ENCODE measurements at places on chromosomes 4 and X. TPM values are rescaled to one million over a fixed set of nuclear protein-coding genes. Genes with fewer than 3 reads are reported as not detected.
A peak's percentile ranks its signal among the peaks of the same experiment; 100 is the strongest.

TECRL gene
- not detected for total RNA-seq

NR0B1 gene
- total RNA-seq = 0.78 TPM

MAGEA10 gene
- total RNA-seq = not detected

GUCY1B1 gene
- total RNA-seq = 9.6 TPM

NUDT10 gene
- 1.0 TPM for total RNA-seq

- H3K36me3 ChIP-seq = no peaks in the 10 kb centered on the region
- H3K27me3 ChIP-seq = no peaks in the 10 kb centered on the region
- H3K4me1 ChIP-seq = no peaks in the 10 kb centered on the region
Measured at GRCh38 chr4:55303760-55304165, 42.3 kb upstream of the SRD5A3 start.

DNA sequence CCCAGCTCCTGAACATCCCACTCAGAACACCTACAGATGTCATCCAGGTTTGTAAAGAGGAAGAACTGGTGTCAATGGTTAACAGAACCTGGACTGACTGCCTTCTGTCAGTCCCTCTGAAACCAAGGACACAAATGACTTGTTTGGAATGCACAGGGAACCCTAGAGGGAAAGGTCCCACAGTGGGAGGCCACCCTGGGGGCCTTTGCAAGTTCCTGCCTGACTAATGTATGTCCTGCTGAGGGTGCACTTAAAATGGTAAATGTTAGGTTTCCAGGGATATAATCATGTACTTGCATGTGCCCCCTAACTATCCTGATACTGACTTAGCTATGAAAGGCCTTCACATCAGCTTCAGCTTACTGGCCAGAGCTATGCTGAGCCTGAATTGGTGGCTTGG lies 15.0 kb upstream of the XAGE2 start:
- H3K36me3 ChIP-seq = no peaks in the 10 kb centered on the region
- no peak overlapping the region for H3K27ac ChIP-seq
- no peak for DNase-seq
- H3K4me3 ChIP-seq = no peak overlapping the region

DNA sequence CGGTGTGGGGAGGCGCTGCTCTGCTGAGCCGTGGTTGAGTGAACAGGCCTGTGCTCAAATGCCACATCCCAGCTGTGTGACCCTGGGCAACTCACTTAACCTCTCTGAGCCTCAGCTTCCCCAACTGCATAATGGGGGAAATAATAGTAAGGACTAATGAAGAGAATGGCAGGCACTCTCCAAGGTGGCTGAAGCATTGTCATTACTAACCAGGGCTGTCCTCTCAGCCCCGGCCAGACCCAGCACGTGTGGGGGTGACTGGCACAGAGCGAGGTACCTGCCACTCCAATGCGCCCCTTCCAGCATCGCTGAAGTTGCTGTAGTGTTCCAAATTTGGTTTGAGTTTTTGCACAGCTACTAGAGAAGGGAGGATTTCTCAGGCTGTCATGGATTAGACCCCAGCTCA lies 80.0 kb downstream of the ABLIM2 start:
- H3K4me3 ChIP-seq = no peak overlapping the region
- DNase-seq = no peak
- H3K36me3 ChIP-seq = no peaks in the 10 kb centered on the region
- H3K27ac ChIP-seq = no peak overlapping the region
- H3K4me1 ChIP-seq = no peaks in the 10 kb centered on the region

DNA sequence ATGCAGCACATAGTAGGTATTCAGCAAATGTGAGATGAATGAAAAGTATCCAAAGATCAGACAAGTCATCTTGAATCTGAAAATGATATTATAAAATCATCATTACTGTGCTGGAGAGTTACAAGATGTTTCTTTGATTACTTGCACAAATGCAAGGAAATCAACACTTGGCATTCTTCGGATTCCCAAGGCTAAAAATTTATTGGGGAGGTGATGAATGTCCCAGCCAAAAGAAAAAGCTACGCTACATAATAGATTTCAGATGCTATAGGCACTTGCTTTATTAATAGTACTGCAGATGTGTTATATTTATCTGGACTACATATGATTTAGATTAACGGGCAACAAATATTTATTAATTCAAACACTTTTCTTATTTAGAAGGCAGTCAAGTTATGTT lies 286.7 kb upstream of the TENM3 start:
- H3K27ac ChIP-seq = no peak overlapping the region
- no peak for DNase-seq
- no peaks in the 10 kb centered on the region for H3K27me3 ChIP-seq
- no peaks in the 10 kb centered on the region for H3K4me1 ChIP-seq

DNA sequence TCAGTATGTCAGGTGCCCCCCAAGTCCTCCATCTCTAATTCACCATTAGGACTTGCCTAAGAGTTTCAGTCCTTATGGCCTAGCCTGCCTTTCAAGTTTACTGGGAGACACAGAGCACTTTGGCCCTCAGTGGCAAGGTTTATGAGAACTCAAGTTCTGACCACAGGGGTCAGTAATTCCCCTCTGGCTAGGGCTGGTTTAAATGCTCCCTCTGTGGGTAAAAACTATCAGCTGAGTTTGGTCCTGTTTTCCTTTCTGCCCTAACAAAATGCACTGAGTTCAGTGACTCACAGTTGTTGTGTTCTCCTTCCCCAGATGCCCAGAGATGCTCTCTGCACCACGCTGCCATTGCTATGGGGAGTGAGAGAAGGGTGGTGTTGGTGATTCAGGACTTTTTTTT lies 163.2 kb downstream of the RELL1 start:
- H3K27ac ChIP-seq = no peak overlapping the region
- H3K4me1 ChIP-seq = peaks cover 4% of the 10 kb centered on the region
- no peaks in the 10 kb centered on the region for H3K27me3 ChIP-seq
- no peak for DNase-seq

GRCh38 chrX:103151799-103152198 lies 58.9 kb upstream of the NXF3 start:
- no peak for DNase-seq
- no peaks in the 10 kb centered on the region for H3K36me3 ChIP-seq
- H3K27ac ChIP-seq = peak overlapping the region; percentile 54
- no peak overlapping the region for H3K4me3 ChIP-seq

DNA sequence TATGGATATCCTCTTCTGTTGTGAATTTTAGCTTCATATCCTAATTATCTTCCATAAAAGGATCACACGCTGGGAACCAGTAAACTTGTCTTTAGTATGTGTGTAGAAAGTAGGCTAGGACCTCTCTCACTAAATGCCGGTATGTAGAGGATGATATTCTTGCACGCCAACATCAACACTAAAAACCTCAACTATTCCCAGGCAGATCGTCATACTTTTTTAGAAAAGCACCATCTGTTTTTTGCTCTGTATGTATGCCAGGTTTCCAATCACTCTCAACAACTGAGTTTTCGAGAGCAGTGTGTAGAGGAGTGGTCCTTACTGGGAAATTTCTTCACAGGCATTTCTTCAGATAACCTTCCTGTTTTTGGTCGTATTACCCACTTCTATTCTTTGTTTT lies 283.6 kb downstream of the GALNTL6 start:
- H3K27me3 ChIP-seq = no peaks in the 10 kb centered on the region
- no peak for DNase-seq
- H3K4me1 ChIP-seq = no peaks in the 10 kb centered on the region
- no peak overlapping the region for H3K4me3 ChIP-seq
- no peaks in the 10 kb centered on the region for H3K36me3 ChIP-seq

DNA sequence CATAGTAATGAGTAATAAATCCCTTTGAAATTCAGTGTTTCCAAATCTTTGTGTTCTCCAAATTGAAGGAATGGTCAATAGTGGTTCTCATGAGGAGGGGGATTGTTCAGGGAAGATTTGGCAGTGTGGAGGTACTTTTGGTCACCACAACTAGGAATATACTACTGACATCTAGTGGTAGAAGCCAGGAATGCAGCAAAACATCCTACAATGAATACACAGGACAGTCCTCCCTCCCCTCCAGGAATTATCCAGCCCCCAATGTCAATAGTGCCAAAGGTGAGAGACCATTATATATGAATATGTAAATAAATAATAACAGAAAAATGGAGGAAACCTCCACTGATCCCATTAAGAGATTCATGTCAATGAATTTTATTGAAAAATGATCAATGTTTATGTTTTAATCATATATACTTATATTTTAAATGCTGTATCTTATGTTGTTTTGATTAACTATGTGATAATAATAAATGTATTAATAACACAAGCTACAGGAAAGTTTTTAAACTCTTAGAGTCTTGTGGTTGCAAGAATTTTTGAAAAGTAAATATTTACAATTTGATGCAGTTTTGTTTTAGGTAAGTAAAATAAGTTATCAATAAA lies 14.4 kb upstream of the FAM9A start:
- no peaks in the 10 kb centered on the region for H3K27me3 ChIP-seq
- H3K27ac ChIP-seq = no peak overlapping the region
- peak; percentile 12 for DNase-seq
- no peaks in the 10 kb centered on the region for H3K4me1 ChIP-seq
- no peaks in the 10 kb centered on the region for H3K36me3 ChIP-seq

DNA sequence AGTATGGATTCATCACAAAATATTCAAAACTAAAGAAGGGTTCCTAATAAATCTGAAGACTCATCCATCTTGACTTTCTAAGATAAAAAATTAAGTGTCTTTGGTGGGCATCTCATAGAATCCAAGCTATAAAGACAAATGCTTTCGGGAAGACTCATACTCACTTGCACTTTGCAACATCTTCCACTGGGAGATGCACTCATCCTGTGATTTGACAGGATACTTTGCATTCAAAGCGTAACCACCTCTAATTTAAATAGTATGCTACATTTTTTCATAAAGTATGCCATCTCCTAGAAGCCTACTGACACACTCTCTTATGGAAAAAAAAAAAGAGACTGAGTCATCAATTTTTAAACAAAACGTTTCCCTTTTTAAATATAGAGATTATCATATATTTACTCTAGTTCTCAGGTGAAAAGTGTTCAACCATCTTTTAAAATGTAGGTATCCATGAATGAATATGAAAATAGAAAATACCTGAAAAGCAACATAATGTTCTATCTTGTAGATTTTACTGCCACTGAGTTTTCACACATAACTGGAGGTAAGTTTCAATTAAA lies 119.6 kb downstream of the KLHL13 start:
- H3K4me1 ChIP-seq = peaks cover 6% of the 10 kb centered on the region
- no peaks in the 10 kb centered on the region for H3K27me3 ChIP-seq
- H3K4me3 ChIP-seq = no peak overlapping the region
- H3K36me3 ChIP-seq = no peaks in the 10 kb centered on the region

GRCh38 chr4:185183622-185184281 lies 20.0 kb downstream of the CFAP97 start:
- peak; percentile 93 for DNase-seq
- H3K36me3 ChIP-seq = no peaks in the 10 kb centered on the region
- H3K27ac ChIP-seq = no peak overlapping the region
- H3K4me1 ChIP-seq = no peaks in the 10 kb centered on the region
- no peaks in the 10 kb centered on the region for H3K27me3 ChIP-seq
- no peak overlapping the region for H3K4me3 ChIP-seq

DNA sequence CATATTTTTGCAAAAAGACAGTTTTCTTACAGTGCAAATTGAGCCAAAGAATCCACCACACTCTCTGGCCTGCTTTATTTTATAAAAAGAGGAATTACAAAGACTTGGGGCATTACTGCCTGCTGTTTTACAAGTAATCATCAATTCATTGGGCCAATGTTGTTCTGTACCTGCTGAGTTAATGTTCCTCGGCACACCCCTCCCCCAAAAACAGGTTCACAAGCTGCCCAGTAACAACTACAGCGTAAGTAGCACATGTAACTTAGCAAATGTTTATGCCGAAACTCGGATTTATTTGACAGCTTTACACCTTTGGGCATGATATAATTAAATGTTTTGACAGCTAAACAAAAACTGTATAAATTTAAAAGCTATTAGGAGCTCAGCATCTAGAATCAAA lies 214.6 kb upstream of the MAB21L2 start:
- no peaks in the 10 kb centered on the region for H3K27me3 ChIP-seq
- no peaks in the 10 kb centered on the region for H3K36me3 ChIP-seq
- H3K4me1 ChIP-seq = no peaks in the 10 kb centered on the region
- H3K4me3 ChIP-seq = no peak overlapping the region
- H3K27ac ChIP-seq = no peak overlapping the region
- no peak for DNase-seq

DNA sequence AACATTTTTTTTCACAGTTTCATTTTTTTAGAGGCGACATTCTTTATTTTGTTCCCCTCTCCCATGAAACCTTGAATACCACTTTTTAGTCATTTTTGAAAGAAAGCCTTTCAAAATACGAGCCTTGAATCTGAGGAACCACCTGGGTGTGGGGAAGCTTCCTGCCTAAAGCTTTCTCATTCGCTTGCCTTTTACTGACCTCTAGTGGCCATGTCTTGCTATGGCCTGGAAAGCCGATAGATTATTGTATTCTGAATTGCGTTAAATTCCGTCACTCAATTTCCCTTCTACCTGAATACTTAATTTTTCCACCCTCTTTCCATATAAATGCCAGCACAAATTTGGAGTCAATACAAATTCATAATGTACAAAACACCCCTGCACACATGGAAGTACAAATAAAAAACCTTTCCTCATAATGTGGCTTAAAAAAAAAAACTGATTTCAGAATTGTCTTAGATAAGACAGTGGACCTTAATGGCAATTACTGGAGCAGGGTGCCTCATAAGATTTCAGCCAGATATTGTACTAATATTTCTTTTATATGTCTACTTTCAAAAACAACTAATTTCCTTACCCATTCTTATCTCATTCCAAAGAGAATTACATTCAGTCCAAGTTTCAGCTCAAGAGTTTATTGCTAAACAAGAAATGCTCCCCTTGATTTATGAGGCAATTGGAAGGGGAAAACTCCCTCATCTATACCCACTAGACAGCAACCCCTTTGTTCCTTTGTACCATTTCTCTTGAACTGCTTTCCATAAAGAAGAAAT lies 217.9 kb downstream of the CENPC start:
- H3K4me1 ChIP-seq = no peaks in the 10 kb centered on the region
- DNase-seq = peak; percentile 66
- no peaks in the 10 kb centered on the region for H3K27me3 ChIP-seq
- no peak overlapping the region for H3K4me3 ChIP-seq
- H3K36me3 ChIP-seq = no peaks in the 10 kb centered on the region

DNA sequence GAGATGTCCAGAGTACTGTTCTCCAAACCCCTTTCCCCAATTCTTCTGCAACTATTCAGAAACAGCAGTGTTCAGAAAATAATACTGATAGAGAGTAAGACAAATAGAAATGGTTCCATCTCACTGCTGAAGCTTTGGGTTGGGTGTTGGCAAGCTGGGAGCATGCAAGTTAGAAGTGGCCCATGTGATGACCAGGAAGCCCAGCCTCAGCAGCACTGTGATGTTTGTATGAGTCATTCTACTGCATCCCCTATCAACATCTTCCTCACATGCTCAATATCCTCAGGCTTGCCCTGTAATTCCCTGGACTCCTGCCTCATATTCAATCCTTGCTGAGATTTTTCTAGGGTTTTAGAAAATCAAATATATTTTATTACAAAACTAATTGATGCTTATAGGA lies 96.5 kb downstream of the CHRDL1 start:
- peaks cover 7% of the 10 kb centered on the region for H3K4me1 ChIP-seq
- no peak overlapping the region for H3K27ac ChIP-seq
- H3K36me3 ChIP-seq = no peaks in the 10 kb centered on the region
- H3K4me3 ChIP-seq = no peak overlapping the region

GRCh38 chr4:26052663-26053541 lies 138.9 kb downstream of the SMIM20 start:
- no peak for DNase-seq
- no peak overlapping the region for H3K27ac ChIP-seq
- H3K27me3 ChIP-seq = no peaks in the 10 kb centered on the region
- H3K4me3 ChIP-seq = no peak overlapping the region
- no peaks in the 10 kb centered on the region for H3K4me1 ChIP-seq

- H3K4me3 ChIP-seq = no peak overlapping the region
- no peak for DNase-seq
- H3K27me3 ChIP-seq = no peaks in the 10 kb centered on the region
Measured at GRCh38 chr4:26369581-26369980, 48.8 kb downstream of the RBPJ start.

All from body of pancreas (tissue), 4 donors.